Motor neuron (in vitro differentiated cells): ENCODE measurements at places on chromosomes 4 and X.

DNA sequence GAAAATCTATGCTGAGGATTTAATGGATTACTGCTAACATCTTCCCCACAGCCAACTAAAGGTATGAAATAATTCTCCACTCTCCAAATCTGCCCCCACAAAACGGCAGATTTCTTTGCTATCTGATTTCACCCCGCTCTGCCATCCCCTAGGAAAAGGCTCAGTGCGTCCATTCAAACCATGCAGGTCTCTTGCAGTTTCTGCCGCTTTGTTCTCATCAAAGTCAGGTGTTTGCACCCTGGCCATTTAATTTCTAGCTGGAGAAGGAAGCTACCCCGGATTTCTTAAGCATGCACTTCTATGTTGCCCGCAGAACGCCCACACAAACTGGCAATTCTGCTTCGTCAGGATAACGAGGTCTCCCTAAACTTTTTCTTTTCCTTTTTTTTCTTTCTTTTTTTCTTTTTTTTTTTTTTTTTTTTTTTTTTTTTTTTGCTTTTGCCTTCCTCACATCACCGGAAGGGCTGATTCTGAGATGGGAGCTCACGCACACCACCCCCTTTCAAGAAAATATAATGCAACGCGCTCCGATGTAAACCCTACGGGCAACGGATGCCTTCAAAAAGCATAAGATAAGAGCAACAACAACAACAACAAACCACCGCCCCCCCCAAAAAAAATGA lies 3.3 kb downstream of the NLGN4X start:
- ATAC-seq = no peak

- ATAC-seq = no peak
Observed at GRCh38 chrX:70494441-70494840, 49.8 kb downstream of the DLG3 start.

- ATAC-seq = no peak
Observed at GRCh38 chrX:39869846-39870601, 227.7 kb downstream of the BCOR start.

GRCh38 chr4:126182786-126183185 lies 868.0 kb downstream of the FAT4 start:
- ATAC-seq = no peak

DNA sequence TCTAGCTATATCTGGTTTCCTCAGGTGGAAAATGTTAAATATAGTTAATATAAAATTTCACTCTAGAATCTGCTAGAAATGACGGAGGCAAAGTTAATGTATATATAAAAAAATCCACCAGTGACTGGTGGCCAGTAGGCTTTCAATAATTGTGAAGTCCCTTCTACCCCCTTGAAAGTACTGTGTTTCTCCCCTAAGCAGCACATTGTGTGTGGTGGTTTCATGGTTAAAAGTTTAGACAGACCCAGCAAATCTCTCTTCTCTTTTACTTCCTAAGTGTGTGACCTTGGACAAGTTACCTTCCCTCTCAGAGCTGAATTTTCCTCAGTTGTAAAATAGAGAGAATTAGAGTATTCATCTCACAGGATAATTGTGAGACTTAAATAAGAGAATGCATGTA lies 600 bp upstream of the HEPH start:
- ATAC-seq = no peak

GRCh38 chrX:129779086-129779672 lies 570 bp upstream of the SASH3 start:
- ATAC-seq = no peak

DNA sequence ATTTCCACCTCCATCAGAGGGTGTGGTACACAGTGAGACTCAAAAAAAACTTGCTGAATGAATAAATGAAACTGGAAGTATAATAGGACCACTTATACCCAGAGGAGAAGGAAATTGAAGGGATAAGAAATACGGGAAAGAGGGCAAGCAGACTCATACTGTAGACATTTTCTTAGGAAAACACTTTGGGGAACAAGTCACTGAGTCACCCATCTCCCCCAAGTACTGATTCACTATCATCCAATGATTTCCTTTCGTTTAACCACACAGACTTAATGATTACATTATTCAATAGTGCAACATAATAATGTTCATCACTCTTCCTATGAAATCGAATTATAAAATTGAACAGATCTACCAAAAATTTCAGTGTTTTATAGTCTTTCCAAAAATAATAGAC lies 97.1 kb downstream of the LDB2 start:
- no peak for ATAC-seq

DNA sequence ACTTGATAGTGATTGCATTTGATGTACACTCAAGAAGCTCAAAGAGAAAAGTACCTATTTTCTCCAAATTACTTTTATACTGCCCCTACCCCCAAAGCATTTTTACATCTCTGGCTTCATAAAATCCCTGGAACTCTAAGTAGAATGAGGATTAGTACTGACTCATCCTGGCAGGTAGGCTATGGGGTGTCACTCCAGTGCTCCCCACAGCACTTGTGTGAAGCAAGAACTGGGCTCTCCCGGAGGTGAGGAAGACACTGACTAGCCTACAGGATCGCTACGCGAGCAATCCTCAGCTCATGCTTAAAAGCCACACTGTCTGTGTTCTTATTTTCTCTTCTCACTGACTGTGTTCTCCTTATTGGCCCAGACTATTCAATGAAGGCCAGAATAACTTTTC lies 90.4 kb upstream of the NDP start:
- ATAC-seq = no peak

DNA sequence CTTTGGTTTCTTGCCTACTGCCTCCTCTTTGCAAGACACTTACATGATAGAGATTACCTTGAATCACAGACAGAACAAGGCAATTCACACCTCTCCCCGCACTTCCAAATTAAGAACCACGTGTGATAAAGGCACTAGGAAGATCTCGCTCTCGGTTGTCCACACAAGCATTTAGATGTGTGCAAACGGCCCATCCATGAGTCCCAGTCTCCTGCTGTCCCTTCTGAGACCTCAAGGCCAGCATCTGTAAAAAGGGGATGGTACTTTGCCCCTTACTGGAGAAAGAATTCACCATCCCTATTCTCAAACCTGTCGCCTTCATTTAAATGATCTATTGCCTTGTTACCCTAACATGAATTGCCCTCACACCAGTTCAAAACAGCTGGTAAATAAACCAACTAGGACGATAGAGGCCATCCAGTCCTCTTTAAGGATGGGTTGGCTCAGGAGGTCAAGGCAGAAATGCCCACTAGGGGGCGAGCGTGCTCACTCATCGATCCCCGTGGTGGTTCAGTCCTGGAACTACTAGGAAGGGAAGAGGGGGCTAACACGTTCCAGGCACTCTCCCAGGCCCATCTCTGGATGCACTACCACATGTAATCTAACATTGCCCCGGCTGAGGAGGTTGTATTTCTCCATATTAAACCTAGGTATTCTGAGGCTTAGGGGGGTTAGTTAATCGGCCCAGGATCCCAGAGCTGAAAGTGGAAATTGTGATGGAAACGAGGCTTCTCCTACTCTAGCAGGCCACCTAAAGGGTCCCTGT lies 95.8 kb downstream of the DHX15 start:
- peak; percentile 100 for ATAC-seq

DNA sequence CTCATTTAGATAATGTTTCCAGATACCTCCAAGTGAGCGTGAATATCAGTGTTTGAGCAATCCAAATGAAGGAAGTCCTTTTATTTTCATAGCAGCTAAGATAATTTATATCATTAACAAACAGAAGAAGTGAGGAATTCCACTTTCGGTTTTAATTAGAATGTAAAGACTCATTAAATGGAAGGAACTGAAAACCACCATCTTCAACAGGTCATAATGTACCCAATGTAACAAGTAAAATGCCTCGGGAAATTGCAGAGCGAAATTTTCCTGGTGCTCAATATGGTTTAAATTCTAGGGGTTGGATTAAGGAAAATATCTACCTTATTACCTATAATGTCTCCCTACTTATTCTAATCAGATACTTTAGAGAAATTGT lies 33.9 kb upstream of the SLC9A7 start:
- no peak for ATAC-seq

DNA sequence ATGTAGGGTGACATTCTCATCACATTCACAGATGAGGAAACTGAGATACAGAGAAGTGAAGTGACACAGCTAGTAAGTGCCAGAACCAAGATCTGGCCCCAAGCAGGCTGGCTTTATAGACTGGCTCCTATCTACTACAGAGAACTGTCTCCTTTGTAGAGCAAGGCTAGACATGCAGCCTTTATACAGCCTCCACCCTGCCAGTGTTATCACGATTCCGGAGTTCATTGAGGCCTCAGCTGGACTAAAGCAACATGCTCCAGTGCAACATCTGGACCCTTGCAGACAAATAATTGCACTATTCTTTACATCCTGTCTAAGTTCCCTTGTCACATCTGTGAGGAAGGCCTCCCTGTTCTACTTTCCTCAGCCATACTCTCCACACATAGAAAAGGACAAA lies 58.0 kb upstream of the XIAP start:
- no peak for ATAC-seq

GRCh38 chr4:150363721-150364688 lies 217.9 kb upstream of the MAB21L2 start:
- no peak for ATAC-seq

DNA sequence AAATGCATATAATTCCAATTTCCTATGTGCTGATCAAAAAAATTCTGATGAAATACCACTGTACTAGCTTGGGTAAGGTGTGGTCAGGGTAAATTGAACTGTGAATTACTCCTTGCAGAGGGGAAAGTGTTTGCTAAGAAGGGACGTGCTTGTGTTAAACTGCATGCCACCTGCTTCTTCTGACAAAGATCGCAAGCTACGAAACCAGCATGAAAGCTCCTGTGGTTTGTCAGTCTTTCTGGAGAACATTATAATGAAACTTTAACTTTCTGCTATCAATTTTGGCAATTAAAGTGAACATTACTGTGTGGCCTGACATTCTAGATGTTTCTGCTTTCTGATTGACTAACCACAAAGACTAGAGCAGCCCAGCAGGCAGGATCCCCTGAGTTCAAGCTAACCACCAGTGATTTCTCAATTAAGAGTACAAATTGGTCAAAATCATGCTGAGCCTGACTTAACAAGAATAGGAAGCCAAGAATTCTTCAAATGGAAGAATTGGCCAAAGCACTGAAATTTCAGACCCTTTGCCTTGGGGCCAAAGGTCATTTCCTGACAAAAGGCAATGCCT lies 239.0 kb downstream of the SLITRK2 start:
- no peak for ATAC-seq

GRCh38 chr4:23153076-23153475 lies 460.3 kb downstream of the GBA3 start:
- ATAC-seq = no peak

GRCh38 chr4:123349421-123350190 lies 47.0 kb upstream of the SPRY1 start:
- ATAC-seq = no peak

DNA sequence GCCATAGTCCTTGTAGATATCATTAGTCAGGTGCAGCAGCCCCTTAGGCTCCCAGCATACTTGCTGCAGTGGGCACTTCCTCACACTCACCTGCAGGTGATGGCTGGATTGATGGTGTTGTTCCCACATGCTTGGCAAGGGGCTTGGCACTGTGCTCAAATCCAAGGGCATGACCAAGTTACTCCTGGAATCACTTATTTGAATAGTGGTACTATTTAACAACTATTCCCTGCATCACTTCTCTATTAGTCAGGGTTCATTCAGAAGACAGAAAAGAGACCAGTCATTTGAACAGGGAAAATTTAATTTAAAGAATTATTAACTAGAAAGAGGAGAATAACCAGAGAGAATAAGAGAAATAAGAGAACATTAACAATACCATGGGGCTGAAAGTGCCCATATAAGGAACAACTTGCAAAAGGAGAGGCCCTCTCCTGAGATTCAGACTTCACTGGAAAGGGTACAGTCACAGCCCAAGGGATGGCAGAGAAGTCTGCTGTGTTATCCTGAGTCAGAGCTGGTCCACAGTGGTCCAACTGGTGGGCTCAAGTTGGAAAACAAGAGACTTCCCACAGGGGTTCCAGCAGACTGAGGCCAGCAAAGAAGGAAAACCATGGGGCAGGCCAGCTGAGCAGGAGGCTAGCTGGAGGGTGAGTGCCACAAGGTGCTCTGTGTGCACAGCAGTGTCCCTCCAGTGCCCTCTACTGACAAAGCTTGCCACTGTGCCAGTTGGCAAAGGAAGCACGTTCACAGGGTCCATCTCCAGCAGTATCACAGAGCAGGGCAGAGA lies 9.8 kb downstream of the SPP1 start:
- peak; percentile 100 for ATAC-seq

DNA sequence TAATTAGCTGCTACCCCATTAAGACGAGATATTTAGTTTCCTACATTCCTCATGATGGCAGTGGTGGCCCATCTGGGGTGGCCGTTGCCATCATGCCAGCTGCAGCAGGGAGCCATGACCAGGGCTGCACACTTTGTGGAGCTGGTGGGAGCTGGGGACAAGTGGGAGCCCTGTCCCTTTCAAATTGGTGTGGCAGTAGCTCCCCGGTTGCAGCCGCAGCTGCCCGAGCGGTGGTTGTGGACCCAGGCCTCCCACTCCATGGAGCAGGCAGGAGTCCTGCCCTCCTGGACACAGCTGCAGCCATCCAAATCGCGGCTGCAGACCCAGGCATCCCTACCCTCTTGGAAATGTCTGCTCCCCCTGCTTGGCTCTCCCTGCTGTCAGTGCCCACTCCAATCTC lies 9.3 kb upstream of the SYTL5 start:
- no peak for ATAC-seq

DNA sequence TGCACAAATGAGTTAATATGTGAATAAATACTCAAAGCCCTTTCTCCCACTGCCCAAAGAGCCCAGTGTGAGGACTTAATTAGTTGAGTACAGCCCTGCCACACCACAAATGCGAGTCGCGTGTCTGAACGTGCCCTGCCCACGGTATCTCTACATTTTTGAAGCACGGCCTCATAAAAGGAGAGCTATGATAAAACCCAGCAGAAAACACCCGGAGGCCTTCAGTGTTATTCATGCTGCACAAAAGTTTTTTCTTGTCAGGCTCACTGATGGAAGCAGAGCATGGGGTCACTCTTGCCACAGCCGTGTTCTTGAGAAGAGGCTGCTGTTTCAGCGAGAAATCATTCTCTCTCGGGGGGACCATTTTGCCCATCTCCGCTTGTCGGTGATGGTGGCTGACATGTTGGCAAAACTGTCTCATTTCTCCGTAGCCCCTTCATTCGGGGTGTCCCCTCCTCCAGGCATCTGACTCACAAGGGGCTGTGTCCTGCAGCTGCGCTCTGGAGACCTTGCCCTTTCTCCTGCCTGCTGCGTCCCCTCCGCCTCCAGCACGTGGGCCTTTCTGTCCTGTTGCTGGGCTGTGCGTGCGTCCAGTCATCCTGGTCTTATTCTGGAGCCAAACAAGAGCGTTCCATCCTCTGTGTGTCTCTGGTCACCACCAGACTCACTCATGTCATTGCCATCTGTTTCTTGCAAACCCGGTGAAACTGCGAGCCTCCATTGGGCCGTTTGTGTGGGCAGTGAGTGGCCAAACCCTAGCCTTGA lies 88.8 kb downstream of the SORCS2 start:
- ATAC-seq = peak; percentile 24

- no peak for ATAC-seq
Observed at GRCh38 chr4:7522452-7523220, 87.9 kb upstream of the PSAPL1 start.

- no peak for ATAC-seq
Observed at GRCh38 chr4:113763029-113763285, 1.4 kb upstream of the CAMK2D start.

- no peak for ATAC-seq
Observed at GRCh38 chrX:254630-255215, 26.5 kb upstream of the PLCXD1 start.

GRCh38 chr4:162871990-162872389 lies 294.7 kb downstream of the NAF1 start:
- ATAC-seq = no peak

GRCh38 chrX:9598344-9598743 lies 133.5 kb downstream of the TBL1X start:
- no peak for ATAC-seq
